Upper lobe of right lung (tissue), 1 donor: ENCODE measurements at places on chromosomes 12 and 14. TPM values are rescaled to one million over a fixed set of nuclear protein-coding genes. Genes with fewer than 3 reads are reported as not detected.

SDR9C7 gene
- total RNA-seq: not detected

CMKLR1 gene
- total RNA-seq: 29.1 TPM

C1R gene
- 367 TPM for total RNA-seq

PAPLN gene
- total RNA-seq: 20.2 TPM

UTP20 gene
- total RNA-seq: 14.0 TPM

PMCH gene
- total RNA-seq: not detected

BMAL2 gene
- 6.9 TPM for total RNA-seq

POTEM gene
- total RNA-seq: not detected

SMIM41 gene
- total RNA-seq: 6.1 TPM

PTPN6 gene
- total RNA-seq: 154 TPM

SINHCAF gene
- total RNA-seq: 45.7 TPM

MIP gene
- not detected for total RNA-seq

PYGL gene
- total RNA-seq: 46.3 TPM

CLEC9A gene
- total RNA-seq: 0.43 TPM

RPS6KL1 gene
- 5.1 TPM for total RNA-seq

- no peak for DNase-seq
Observed at GRCh38 chr12:15209782-15210181, 11.4 kb downstream of the RERG start.

- DNase-seq: no peak
Observed at GRCh38 chr14:56815745-56816144, 5.5 kb upstream of the OTX2 start.

DNA sequence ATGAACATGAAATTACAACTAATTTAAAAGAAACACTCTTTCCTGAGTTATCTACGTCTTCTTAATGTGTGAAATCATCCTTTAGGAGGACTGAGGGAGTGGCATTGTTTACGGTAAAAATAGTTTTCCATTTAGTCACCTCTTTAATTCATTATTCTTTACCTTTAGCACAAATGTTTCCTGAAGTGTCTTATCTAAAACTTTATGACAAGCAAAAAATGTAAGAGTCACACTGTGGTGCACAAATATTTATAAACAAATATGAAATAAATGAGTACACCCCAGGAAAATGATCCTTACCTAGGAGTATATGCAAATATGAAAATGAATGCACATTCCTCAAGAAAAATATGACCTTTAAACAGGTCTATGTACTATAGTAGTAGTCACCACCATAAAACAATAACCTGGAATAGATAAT is 104.6 kb downstream of the PTPRR start:
- no peak for DNase-seq

- peak; percentile 29 for DNase-seq
Observed at GRCh38 chr14:93219103-93219726, 12.2 kb downstream of the UBR7 start.

DNA sequence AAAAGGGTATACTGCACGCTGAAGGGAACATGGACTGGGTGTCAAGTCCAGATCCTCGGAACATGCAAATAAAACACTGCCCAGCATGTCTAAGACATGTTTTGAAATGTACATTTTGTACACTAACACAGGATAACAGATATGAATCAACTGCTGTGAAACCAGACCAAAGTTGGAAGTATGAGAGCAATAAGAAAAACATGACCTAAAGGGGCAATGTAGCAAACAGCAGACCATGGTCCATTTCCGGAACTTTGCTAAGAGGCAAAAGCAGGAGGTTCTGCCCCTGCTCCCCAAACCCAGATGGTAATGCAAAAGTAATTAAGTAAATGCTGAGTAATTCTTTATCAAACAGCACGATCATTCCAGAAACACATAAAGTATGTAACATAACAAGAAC is 125.2 kb downstream of the SLC25A21 start:
- DNase-seq: no peak

GRCh38 chr12:2732290-2732689 is 62.5 kb upstream of the FKBP4 start:
- DNase-seq: no peak

DNA sequence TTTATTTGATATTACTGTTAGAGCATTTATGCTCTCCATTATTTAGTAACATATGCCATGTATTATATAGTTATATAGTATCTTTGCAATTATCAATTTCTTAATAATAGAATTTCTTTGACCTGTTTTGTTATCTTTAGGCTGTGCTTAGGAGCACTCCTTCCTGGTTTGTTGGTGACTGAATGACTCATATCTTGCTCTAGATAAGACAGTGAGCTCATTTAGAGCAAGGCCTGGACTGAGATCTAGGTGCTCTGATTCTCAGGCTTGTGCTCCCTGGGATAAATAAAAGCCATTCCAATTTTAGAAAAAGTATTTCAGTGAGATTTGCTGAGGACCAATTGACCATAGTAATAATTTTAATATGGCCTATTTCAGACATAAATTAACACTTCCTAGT is 951.2 kb downstream of the FLRT2 start:
- no peak for DNase-seq

DNA sequence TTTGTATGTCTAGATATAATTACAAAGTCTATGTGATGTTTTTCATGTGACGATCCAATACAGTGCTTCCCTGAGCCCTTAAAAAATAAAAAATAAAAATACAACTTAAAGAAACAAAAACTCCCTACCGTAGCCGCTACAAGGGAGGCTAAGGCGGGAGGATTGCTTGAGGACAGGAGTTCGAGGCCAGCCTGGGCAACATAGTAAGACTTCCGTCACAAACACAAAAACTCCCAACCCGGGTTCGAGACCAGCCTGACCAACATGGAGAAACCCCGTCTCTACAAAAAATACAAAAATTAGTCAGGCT is 669 bp upstream of the CDKN3 start:
- DNase-seq: no peak

DNA sequence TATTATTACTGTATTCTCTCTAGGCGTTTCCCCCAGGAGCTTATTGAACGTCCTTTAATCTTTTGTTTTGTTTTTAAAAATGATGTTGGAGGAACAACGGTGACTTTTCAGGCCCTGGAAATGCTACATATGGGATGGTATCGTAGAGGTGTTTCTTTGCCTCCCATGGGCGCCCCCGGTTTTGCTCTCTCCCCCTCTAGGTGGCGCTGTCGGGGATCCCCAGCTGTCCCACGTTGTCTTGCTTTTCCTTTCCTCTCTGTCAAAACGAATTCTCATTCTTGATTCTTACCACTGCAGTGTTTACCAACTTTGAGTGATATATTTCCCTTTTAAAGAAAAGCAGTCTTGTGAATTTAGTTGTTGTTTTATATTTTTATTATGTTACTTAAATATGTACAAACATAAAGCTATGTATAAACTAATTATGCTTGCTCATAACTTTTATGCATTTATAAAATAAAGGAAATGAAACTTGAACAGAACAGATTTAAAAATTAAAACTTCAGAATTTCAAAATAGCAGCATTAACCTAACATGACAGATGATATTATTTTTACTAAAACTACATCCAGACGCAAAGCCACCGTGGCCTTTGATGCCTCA is 171.9 kb downstream of the RGS6 start:
- DNase-seq: no peak

GRCh38 chr12:91326058-91327027 is 143.7 kb upstream of the DCN start:
- no peak for DNase-seq

- DNase-seq: no peak
Observed at GRCh38 chr12:13581031-13581430, 384.5 kb downstream of the EMP1 start.

DNA sequence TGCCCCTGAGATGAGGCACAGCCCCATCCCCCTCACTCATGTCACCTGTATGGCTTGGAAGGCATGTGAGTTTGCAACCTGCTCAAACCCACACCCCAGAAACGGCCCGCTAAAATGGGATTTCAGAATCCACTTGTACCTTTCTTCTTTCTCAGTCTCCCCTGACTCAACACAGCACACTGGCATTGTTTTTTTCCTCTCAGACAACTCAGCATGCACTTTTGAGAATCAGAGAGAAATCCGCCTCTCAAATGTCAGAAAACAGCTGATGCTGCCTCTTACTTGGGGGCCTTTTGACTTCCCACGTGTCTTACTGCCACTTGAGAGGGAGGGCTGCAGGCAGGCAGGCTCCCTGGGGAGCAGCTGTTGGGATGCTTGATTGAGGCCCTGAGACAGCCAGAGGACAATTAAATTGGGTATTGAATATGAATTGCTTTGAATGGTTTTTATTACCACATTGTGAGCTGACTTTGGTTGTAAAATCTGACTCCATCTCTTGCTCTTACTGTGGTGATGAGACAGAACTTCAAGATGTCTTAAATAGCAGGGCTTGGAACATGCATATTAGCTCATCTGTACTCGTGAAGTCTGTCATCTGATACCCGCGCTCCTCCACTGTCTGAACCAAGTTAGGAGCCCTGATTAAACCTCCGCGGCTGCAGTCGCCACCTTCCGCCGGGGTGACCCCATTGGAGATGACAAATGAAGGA is 96.6 kb downstream of the APAF1 start:
- no peak for DNase-seq

DNA sequence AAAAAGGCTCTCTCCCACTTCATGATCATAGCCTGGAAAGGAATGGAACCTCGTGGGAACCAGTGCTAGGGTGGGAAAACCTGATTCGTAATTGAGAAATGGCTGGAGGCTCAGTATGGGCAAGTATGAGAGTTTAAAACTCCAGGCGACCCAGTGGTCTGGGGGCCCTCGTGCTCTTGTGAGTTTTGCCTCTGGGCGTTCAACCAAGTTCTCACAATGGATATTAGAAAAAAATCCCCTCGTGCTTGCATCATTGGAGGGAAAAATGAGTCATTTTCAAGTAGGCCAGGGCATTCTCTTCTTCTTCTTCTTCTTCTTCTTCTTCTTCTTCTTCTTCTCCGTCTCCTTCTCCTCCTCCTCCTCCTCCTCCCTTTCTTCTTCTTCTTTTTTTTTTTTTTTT is 39.0 kb downstream of the GPR68 start:
- peak; percentile 4 for DNase-seq

- no peak for DNase-seq
Observed at GRCh38 chr12:124774054-124774461, 89.6 kb downstream of the SCARB1 start.

GRCh38 chr12:55705782-55706402 is 1.8 kb downstream of the ITGA7 start:
- DNase-seq: no peak

GRCh38 chr12:75782069-75782581 is 249.5 kb downstream of the PHLDA1 start:
- DNase-seq: no peak

GRCh38 chr12:45216230-45216982 is 511 bp downstream of the ANO6 start:
- peak; percentile 81 for DNase-seq

- DNase-seq: no peak
Observed at GRCh38 chr14:34691206-34691605, 23.2 kb downstream of the CFL2 start.

- DNase-seq: peak; percentile 86
Observed at GRCh38 chr12:108730365-108731104, 783 bp downstream of the CORO1C start.

- no peak for DNase-seq
Observed at GRCh38 chr14:33602396-33602795, 348.5 kb downstream of the EGLN3 start.

DNA sequence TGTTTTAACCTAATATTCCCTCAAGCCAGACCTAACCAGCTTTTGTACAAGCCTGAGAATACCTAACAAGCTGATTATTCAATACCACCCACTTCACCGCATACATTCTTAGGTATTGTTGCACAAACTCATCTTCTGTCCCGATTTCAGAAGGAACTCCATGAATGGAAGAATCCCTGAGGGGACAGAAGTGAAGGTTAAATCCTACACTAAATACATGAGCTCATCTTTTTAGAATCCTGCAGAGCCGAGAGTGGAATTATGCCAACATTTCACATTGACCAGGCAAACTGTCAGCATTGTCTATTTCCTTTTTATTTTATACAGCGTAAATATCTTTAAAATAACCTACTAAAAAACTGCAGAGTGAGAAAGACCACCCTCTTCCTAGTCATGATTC is 140.7 kb upstream of the PRICKLE1 start:
- no peak for DNase-seq

DNA sequence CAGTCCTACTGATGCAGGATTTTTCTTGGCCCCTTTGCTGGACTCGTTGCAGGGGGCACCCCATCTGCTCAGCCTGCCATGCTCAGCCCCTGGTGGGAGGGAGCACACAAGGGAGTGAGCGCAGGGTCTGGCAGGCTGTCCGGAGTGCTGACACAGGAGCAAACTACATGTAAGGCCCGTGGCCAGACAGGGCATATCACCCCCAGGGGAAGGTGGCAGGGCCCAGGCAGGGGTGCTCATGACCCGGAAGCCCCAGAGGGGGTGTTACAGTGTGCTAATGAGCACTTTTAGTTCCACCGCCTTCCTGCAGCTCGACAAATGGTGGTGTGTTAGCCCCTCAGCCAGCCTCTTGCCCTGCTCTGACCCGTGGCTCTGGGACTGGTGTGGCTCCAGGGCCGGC is 645.6 kb upstream of the TMEM132C start:
- DNase-seq: no peak

- DNase-seq: peak; percentile 72
Observed at GRCh38 chr12:13534645-13535398, 338.3 kb downstream of the EMP1 start.

DNA sequence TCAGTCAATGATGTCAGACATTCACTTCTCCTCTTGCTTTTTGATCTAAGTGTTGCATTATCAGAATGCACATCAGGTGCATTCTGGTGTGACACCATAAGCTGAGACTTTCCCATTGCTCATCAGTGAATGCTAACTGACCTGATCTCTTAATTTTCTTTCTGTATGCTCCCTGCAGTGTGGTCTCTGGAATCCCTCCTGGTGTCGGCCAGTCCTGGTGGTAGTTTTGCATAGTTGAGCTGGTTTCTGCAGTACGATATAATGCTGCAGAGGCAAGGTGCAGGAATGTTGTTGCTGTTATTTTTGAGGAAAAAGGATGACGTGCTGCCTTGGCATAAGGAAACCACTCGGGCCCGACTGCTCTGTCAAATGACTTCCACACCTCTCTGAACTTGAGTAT is 11.0 kb upstream of the SRP54 start:
- DNase-seq: no peak

GRCh38 chr12:112995008-112995407 is 16.7 kb downstream of the OAS2 start:
- DNase-seq: no peak

DNA sequence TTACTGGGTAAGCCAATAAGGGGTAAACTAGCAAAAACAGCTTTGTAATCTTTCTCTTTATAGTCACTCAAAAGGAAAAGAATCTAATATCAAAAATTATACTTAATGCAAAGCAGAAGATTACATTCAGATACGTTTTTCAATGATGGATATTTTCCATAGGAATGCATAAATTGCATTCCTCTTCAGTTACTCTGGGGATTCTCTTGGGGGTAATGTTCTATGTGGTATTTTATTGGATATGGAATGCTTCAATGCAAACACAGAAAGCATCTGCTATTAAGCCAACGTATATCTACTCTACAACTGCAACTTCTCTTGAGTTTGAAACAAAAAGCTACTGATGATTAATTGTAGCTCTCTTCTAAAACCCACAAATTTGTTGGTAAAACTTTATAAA is 106.0 kb downstream of the SLC41A2 start:
- DNase-seq: no peak
